Naive thymus-derived CD8-positive, alpha-beta T cell (primary cell): ENCODE measurements at places on chromosomes 6 and 20.

DNA sequence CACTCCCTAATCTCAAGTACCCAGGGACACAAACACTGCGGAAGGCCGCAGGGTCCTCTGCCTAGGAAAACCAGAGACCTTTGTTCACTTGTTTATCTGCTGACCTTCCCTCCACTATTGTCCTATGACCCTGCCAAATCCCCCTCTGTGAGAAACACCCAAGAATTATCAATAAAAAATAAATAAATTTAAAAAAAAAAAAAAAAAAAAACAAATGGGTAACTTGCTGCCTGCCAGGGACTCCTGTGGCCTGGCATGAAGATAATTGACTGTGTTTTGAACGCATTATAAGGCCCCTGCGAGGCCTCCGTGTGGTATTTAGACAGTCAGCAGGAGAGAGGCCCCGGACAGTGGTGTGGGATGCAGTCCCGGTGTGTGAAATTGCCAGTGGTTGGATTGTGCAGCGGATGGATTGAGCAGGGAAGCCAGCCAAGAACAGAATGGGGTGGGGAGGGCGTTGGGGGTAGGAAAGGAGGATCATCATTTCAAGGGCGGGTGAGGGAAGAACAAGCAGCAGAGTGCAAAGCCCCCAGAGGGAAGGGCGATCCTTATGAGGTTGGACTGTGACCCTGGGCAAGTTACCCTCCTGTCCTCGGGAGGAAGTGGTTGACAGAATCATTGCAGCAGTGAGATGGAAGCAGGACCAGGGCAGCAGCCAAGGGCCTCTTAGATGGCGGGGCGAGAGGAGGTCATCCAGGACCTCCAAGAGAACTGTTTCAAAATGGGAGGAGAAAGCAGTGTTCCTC, 43.3 kb downstream of the PPARD start:
- DNase-seq: no peak

GRCh38 chr6:116872771-116873170, 4.3 kb upstream of the RFX6 start:
- no peak for DNase-seq

- no peak for DNase-seq
These were observed 32.5 kb upstream of the PIM1 start for GRCh38 chr6:37137201-37138090.

DNA sequence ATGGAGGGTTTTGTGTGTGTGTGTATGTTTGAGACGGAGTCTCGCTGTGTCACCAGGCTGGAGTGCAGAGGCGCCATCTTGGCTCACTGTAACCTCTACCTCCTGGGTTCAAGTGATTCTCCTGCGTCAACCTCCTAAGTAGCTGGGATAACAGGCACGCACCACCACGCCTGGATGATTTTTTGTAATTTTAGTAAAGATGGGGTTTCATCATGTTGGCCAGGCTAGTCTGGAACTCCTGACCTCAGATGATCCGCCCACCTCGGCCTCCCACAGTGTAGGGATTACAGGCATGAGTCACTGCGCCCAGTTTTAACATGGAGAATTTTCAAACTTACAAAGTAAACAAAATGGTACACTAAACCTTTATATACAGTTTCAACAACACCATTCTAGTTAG, 22.8 kb downstream of the AMD1 start:
- no peak for DNase-seq

GRCh38 chr20:910870-911770, 5.0 kb downstream of the ANGPT4 start:
- DNase-seq: no peak

DNA sequence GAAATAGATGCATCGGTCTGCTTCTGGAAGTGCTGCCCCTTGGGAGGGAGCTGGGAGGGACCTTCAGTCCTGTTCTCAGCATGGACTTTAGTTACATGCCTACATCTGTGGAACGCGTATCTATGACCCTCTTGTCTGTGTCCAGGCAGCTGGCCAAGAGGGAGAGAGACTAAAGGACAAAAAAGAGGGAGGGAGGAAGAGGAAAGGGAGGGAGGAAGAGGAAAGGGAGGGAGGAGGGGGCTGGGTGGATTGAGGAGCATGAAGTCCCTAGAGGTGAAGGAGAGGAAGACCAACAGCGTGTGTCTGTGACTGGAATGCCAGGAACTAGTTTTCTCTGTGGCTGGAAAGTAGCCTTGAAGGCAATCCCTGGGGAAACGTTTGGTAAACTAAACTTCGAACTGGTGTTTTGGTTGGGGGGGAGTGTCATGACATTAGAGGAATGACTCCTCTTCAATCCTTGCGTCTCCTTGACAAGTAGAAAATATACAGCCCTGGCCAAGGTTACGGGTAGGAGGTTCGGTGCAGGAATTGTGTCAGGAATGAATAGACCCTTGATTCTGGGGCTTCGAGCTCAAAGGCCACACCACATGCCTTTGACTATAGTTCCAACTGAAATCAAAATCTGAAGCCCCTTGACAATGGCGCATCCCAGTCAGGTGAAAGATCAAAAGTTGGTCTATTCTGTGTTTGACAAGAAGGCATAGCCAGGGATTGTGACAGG, 52.0 kb upstream of the PLEKHG1 start:
- DNase-seq: no peak

DNA sequence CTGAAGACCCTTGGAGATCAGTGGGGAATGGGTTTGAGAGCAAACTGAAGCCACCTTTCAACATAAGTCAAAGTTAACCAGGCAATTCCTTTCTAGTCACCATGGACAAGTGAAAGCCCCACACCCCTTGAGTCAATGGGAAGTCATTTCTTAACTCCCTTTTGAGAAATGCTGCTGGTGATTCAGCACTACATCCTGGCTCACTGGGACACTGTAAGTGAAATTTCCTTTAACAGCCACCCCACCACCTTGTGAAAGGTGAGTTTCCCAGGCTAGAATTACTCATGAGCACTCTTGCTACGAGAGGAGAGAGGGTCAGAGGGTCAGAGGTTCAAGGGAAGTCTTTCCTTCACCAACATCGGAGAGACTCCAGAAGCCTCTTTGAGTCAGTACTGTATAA, 93.3 kb upstream of the MARCKS start:
- no peak for DNase-seq

- no peak for DNase-seq
These were observed 129.9 kb downstream of the LRFN2 start for GRCh38 chr6:40457261-40457660.

GRCh38 chr6:139757784-139758183, 383.3 kb upstream of the CITED2 start:
- DNase-seq: no peak

GRCh38 chr6:36980129-36980528, 5.9 kb downstream of the MTCH1 start:
- DNase-seq: no peak

DNA sequence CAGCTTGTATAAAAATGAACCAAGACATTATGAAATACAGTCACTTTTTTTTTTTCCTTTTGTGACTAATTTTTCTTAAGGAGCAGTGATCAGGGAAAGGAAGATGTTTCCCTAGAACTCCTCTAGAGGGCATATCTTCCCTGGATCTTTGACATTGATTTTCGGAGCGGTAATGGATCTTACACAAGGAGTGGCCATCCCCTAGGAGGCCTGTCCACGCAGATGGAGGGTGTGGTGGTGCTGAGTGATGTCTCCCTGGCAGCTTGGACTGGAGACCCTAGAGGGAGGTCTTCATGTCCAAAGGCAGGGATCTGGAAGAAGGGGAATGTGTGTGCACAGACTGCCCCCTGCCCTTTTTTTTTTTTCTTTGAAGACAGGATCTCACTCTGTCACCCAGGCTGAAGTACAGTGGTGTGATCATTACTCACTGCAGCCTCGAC, 7.0 kb upstream of the KIFC1 start:
- DNase-seq: no peak

DNA sequence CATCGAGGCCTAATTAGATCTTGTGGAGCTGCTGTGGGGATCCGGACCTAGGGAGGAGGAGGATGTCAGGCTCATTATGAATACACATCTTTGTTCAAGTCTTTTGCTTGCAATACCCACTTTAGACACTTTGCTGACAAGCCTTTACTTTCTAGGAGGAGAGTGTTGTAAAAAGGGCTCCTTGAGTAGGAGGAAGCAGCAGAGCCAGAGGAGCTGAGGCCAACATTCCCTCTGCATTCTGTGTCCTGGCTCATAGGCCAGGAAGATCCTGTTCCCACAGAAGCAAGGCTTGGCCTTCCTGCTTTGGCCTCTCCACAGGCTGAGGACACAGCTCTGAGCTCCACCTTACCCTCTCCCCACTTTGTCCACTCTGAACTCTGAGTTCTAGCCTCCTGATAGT, 67.1 kb downstream of the TPD52L1 start:
- DNase-seq: no peak

GRCh38 chr6:131116755-131117360, 18.4 kb upstream of the AKAP7 start:
- DNase-seq: peak; percentile 49

DNA sequence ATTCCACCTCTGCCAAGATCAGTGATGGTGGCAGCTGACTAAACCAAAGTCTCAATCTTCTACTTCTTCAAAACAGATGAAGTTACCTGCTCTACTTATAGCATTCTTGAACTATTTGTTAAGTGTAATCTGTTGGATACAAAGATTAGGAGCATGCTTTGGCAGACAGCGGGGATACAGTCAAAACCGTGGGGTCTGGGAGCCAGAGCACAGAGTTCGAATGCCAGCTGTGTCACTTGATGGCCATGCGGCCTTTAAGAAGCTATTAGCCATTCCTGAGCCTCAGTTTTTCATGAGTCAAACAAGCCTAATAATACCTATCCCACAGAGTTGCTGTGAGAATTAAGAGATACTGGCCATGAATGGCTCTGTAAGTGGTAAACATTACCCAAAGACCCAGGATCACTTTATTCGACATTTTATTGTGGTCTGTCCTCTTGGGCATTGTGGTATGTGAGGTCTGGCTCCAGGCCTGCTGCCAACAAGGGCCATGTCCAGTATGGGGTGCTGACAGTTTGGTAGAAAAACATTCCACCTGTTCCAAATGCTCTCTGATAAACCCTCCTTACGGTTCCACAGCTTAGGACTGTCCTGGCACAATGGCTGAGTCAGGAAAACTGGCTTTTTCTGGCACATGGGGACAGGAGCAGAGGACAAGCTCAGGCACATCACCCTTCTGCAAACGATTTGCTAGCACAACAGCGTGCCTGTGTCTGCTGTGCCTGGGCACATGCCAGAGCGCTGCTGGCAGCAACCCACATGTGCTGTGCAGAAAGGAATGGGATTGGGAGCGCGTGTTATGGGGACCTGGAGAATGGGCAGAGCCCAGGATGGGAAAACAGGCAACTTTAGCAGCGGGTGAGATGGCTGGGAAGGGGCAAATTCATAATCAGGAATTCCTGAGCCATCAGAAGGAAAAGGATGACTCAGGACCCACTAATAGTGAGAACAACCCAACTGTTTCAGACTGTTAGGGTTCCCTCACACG, 15.7 kb upstream of the FAM83C start:
- no peak for DNase-seq

DNA sequence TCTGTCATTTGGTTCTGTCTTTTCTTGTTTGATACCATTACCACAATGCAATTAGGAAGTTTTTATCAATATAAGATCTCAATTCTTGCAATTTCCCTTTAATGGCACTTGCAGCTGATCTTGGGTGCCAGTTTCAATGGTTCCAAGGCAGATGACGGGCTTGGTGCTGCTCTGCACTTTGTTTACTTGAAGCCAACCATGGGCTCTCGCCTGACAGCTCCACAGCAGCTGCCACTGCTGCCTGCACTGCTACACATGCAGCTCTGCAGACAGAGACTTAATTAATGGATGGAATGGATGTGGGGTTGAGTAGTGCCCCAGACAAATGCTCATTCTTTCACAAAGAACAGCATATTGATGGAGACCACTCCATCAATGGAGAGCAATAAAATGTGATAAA, 1024.3 kb upstream of the EPHA7 start:
- DNase-seq: no peak

DNA sequence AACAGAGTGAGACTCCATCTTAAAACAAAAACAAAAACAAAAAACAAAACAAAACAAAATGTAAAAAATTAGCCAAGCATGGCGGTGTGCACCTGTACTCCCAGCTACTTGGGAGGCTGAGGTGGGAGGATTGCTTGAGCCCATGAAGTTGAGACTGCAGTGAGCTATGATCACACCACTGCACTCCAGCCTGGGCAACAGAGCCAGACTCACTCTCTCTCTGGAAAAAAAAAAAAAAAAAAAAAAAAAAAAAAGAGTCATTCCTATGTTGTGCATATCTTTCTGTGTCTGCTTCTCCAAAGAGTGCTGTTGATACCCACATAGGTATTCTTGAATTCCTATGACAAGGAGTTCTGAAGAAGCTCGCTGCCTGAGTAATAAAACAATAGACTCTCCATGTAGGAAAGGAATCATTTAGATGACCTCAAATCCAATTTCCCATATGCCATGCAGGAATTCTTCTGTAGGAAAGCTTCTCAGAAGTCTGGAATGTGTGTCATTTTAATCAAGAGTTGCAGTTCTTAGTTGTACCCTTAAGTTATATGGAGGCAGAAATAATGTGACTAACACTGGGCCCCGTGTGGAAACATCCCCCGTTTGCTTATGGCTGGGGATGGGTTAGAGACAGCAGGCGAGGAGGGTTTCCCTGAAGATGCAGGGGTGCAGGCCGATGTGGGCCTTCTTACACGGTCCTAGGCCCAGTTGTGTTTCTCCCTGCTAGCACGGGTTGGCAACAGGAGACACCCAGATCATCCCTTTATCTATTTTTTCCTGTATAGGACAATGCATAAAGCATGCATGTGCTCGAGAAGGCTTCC, 79.4 kb downstream of the ZDHHC14 start:
- no peak for DNase-seq

GRCh38 chr6:154632119-154632518, 101.1 kb upstream of the SCAF8 start:
- no peak for DNase-seq

GRCh38 chr6:151478670-151479069, 15.1 kb upstream of the CCDC170 start:
- DNase-seq: no peak
